PC-9 (cell line): ENCODE measurements at places on chromosomes 13 and 19. TPM values are rescaled to one million over a fixed set of nuclear protein-coding genes. Genes with fewer than 3 reads are reported as not detected.

- no peak for DNase-seq
Measured at GRCh38 chr13:84137292-84137691, 255.0 kb upstream of the SLITRK1 start.

GRCh38 chr19:6693681-6694080 lies 23.7 kb upstream of the TNFSF14 start:
- no peak for DNase-seq

DNA sequence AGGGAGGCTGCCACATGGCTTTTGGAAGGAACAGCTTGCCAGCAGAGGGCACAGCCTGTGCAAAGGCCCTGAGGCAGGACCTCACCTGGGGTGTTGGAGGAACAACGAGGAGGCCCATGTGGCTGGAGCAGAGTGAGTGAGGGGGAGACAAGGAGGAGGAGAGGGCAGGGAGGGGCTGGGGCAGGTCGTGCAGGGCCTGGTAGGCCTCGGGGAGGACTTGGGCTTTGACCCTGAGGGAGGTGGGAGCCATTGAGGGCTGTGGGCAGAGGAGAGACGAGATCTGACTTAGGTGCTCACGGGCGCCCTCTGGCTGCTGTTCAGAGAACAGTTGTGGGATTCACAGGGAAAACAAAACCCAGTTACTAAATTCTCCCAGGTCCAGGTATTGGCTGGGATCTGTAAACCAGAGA lies 25.2 kb downstream of the ZNRF4 start:
- peak; percentile 11 for DNase-seq

GRCh38 chr13:39394796-39395678 lies 208.0 kb downstream of the LHFPL6 start:
- DNase-seq: no peak

DNA sequence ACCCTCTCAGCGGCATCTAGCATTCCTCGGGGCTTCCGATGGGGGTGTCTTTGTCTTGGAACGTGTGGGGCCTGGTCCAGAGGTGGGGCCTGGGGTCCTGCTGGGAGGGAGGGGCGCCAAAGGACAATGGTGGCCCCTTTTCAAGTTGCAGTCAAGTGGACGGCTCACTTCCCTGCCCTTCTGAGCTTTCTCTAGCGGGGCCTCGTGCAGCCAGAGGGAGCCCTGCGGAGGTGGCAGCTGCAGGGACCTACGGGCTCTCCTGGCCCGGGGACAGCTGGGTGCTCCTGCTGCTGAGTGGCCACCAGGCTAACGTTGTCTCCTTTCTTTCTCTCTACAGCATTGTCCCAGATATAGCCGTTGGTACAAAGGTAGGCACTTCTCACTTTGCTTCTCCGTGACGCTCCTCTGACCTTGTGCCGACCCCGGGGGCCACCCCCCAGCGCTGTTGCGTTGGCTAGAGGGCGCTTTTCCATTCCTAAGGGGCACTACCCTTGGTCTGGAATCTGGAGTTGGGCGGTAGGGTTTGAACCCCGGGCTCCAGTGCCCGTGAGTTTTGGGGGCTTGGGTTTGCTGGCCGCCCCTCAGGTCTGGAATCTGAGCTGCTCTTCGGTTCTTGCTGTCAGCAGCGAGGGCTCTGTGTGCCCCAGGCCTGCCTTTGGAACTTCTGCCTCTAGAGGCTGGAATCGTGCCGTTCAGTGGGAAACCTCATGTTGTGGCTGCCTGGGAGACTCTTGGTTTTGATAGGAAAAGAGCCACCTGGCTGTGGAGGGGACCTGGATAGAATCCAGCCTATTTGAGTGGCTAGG lies 2.0 kb downstream of the PTBP1 start:
- DNase-seq: no peak

- DNase-seq: no peak
Measured at GRCh38 chr13:94192431-94192975, 287.0 kb downstream of the DCT start.

DNA sequence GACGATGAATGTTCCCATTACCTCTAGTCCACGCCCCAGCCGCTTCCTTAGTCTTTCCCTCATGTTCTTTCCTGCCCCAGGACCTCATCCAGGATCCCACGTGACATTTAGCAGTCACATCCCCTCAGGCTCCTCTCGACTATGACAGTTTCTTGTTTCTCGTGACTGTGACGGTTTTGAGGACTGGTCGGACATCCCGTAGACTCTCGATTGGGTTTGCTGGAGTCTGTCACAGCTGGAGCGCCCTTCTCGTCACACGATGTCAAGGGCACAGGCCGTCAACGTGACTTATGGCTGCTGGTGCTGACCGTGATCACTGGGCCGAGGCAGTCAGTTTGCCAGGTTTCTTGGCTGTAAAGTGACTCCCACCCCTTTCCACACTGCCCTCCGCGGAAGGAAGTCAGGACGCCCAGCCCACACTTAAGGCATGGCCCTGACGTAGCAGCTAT lies 22.8 kb downstream of the ELAVL1 start:
- no peak for DNase-seq

- no peak for DNase-seq
Measured at GRCh38 chr13:106570299-106570852, 2.4 kb upstream of the ARGLU1 start.

DNA sequence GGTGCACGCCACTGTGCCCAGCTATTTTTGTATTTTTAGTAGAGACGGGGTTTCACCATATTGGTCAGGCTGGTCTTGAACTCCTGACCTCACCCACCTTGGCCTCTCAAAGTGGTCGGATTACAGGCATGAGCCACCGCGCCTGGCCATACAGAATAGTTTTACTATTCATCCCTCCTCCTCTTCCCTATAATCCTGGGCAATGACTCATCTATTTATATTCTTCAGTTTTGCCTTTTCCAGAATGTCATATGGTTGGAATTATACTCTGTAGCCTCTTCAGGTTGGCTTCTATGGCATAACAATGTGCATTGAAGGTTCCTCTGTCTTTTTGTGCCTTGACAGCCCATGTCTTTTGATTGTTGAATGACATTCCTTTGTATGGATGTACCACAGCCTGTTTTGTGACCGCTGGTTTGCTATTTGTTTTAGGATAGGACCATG lies 22.2 kb upstream of the LRP3 start:
- no peak for DNase-seq

- no peak for DNase-seq
Measured at GRCh38 chr13:25186187-25186586, 14.1 kb upstream of the AMER2 start.

- DNase-seq: peak; percentile 70
Measured at GRCh38 chr13:30341815-30342570, 34.6 kb upstream of the KATNAL1 start.

- DNase-seq: no peak
Measured at GRCh38 chr13:21106089-21106488, 44.7 kb upstream of the LATS2 start.

DNA sequence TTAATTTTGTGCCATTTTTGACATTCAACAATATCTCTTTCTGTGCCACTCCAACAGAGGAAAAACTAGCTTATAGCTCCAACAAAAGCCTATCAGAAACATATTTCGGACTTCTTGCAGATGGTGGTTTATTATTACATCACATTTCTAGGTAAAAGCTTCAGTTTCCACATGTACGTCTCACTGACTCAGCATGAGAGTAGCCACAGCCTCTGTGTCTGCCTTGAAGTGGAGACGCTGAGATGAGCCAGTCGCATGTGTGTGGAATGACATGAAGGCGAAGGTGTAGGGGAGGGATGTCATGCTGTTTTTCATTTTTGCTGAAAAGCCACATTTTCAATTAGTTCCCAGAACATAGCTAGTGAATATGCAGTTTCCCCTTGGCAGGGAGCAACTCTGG lies 598.6 kb downstream of the EFNB2 start:
- DNase-seq: no peak

DNA sequence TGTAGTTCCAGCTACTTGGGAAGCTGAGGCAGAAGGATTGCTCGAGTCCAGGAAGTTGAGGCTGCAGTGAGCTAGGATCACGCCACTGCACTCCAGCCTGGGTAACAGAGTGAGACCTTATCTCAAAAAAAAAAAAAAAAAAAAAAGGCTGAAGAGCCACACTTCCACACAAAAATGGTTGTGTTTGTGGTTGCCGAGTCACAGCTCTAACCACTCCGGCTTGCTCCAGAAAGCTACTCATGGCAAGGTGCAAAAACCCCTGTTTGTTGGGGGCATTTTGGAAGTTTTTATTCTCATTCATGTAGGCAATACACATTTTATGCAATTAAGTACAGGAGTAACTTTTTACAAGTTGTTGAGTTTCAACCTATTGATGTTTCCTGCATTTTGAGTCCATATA lies 93.5 kb downstream of the INSR start:
- no peak for DNase-seq

DNA sequence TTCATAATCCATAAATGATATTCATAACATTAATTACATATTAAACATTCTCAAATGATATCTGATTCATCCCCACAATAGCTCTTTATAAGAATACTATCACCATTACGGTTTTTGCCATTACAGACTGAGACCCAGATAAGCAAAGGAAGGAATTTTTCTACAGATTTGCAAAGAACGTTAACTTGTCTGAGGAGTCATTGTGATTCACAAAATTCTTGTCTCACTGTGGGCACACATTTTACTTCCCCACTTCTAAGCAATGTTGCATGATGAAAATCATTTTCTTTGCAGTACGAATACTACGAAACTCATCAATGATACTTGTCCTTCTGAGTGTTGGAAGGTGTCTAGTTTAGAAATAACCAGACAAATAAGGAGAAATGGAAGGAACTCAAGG lies 70.1 kb downstream of the NALCN start:
- no peak for DNase-seq

GRCh38 chr19:2110822-2111221 lies 14.1 kb downstream of the IZUMO4 start:
- no peak for DNase-seq

DNA sequence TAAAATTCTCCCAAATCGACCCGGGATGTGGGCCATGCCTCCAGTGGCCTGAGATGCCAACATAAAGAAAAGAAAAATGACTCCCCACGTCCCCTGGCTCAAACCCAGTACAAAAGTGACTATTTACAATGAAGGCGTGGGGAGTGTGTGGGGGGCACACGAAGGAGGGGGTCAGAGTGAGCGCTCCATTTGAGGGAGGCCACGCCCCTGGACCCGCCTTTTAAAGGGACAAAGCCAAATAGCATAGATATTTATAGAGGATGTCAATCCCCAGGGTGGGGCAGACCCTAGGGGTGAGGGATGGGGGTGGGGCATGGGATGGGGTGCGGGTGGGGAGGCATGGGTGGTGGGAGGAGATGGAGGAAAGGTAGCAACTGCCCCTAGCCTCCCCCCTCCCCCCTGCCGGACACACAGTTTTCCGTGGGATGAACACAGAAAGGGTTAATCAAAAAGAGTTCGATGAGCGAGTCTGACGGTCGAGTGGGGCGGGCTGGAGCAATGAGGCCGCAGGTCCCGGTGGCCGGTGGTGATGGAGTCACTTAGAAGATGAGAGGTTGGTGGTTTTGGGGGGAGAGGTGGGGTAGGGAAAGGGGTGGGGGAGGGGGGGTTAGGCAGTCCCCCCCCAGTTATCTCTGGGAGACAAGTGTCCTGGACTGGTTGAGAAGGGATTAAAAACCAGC lies 20.1 kb upstream of the NANOS2 start:
- no peak for DNase-seq

- no peak for DNase-seq
Measured at GRCh38 chr13:59641261-59641660, 522.5 kb downstream of the DIAPH3 start.

DNA sequence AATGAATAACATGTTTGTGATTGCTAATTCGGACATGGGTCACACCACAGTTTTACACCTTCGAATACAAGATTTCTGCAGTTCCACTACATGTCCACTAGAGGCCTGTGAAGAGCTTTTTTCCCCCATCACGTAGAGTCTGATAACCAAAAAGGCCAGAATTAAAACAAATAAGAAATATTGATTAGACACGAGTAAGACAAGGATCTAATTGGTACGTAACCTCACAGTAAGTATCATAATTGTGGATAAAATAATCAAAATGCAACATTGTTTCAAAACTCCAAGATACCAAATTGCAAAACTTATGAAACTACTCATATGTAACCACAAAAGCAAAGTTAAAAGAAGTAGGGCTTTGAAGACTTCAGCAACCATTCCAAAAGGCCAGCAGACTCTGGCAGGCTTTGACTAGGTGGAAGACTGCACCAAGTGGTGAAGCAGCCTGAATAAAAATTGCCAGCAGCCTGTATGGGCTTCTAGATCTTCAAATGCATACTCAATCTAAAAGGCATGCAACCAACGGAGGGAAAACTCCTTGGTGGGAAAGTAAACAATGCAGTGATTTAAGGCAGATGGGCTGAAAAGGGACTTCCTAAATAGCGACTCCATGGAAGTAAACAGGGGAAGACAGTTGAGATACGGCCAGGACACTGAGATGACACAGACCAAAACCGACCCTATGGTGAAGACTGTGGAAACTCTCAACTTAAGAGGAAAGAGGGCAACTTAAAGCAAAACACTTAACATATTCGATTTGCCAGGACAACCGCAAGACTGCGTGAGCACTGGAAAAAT lies 56.7 kb downstream of the STARD13 start:
- no peak for DNase-seq

DNA sequence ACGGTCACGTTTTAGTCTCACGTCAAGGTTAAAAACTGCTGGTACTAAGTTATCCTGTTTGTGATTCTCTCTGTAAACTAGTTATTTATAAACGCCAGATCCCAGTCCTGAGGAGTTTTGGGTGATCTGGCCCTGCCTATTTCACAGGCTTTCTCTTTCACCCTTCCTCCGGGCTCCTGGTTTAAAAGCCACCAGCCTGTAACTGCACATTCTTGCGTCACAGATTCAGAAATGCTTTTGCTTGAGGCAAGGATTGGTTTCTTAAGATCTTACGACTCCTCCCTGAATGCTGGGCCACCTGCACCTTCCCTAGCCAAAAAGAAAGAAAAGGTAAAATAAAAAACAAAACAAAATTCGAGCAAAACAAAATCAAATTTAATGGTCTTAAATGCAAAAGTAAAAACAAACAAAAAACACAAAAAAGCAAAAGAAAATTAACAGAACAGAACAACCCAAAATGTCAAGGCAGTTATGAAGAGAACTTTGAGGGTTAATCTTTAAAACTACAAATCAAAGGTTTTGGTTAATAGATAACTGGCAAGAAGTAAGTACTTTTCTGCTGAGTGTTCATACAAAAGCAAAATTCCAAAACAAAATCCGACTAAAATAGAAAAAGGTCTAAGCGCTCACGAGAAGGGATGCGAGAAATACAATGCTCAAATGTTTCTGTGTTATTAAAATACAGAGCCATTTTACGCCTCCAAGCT lies 18.6 kb upstream of the TIMM44 start:
- DNase-seq: no peak

- DNase-seq: peak; percentile 52
Measured at GRCh38 chr13:106262886-106263285, 272.6 kb downstream of the EFNB2 start.

- DNase-seq: no peak
Measured at GRCh38 chr13:98599502-98600328, 22.8 kb upstream of the STK24 start.

GRCh38 chr19:11244846-11245589 lies 5.6 kb downstream of the ANGPTL8 start:
- no peak for DNase-seq

GRCh38 chr19:45999653-46000121 lies 4.4 kb downstream of the CCDC61 start:
- no peak for DNase-seq

The PSG6 gene
- total RNA-seq: not detected in 2 replicates

The KLK12 gene
- not detected in 2 replicates for total RNA-seq

The APOC4 gene
- not detected in 2 replicates for total RNA-seq

The ZNF773 gene
- 12.1 and 14.0 TPM in 2 replicates for total RNA-seq

The FUZ gene
- 50.0 and 60.4 TPM in 2 replicates for total RNA-seq

The C19orf18 gene
- not detected in 2 replicates for total RNA-seq

The KIR2DL4 gene
- total RNA-seq: not detected in 2 replicates

The JSRP1 gene
- 1.1 and 1.4 TPM in 2 replicates for total RNA-seq

The ZNF443 gene
- 3.3 and 3.5 TPM in 2 replicates for total RNA-seq

The AXL gene
- total RNA-seq: 236 and 271 TPM in 2 replicates

The KIR2DL3 gene
- not detected in 2 replicates for total RNA-seq

The C13orf46 gene
- 1.5 and 1.7 TPM in 2 replicates for total RNA-seq
